NCI-H1092 treated with DMSO at 0.1 percent for 48 hours (cell line): ENCODE measurements at places on chromosomes 5 and 9.

GRCh38 chr9:16032799-16033198 is 480.0 kb downstream of the CCDC171 start:
- no peak for DNase-seq

DNA sequence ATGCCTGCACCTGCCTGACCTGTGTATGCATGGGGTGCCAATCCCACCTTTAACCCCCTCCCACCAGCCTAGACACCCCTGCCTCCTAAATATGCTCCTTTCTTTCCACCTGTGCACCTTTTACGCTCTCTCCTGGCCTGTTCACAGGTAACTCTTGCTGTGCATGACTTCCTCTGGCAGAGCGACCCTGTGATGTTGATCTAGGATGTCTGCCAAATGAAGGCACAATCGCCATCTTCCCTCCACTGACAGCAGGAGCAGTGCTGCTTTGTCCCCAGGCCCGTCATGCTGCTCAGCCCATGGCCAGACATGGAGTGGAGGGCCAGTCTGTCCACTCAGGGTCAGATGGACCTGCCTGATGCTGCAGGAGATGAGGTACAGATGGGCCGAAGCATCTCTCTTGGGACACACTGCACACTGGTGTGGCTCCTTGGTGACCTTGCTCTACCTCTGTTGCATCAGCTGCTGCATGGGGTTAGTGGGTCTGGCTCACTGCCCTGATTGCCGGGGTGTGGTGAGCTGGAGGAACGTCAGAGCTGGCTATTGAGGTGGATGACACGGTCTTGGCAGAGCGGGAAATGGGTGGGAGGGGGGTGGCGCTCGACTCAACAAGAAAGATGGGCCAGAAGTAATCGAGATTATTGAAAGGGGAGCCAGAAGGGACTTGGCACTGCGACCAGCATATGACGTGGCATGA is 101.7 kb upstream of the PITX1 start:
- peak; percentile 74 for DNase-seq

- DNase-seq = no peak
These were observed 19.4 kb downstream of the GARNL3 start for GRCh38 chr9:127283917-127284497.

DNA sequence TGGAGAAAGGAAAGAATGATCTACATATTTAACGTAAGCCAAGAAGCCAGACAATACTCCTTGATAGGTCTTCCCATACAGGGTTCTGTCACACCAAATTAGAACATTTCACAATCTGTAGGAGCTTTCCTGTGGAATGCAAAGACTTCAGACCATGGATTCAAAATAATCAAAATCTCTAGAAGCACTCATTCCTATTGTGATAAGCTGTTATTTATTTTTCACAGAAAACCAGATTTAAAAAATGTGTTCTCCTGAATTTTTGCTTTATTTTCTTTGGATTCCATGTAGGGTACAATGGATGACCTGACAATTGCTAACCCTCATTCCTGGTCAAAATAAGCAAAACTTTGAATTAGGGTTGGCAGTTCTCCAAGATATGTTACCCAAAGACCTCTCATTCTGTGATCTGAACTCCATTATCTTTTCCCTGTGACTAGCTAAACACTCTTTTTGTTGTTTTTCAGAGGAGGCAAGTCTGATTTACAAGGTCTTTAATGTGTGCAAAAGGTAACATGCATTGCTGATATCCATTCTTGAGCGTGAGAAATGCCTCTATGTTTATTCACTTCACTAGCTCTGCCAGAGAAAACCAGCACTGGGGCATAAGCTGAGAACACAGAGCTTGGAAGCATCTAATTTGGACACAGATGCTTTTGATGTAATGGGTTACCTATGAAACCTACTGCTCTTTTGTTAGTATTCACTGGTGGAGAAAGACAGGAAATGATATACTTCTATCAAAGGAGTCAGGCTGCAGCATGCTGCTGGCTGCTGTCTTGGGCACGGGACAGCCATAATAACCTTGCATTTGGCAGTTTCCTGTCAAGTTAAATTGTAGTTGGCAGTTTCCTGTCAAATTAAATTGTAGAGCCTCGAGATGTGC is 31.4 kb downstream of the ACTBL2 start:
- no peak for DNase-seq

DNA sequence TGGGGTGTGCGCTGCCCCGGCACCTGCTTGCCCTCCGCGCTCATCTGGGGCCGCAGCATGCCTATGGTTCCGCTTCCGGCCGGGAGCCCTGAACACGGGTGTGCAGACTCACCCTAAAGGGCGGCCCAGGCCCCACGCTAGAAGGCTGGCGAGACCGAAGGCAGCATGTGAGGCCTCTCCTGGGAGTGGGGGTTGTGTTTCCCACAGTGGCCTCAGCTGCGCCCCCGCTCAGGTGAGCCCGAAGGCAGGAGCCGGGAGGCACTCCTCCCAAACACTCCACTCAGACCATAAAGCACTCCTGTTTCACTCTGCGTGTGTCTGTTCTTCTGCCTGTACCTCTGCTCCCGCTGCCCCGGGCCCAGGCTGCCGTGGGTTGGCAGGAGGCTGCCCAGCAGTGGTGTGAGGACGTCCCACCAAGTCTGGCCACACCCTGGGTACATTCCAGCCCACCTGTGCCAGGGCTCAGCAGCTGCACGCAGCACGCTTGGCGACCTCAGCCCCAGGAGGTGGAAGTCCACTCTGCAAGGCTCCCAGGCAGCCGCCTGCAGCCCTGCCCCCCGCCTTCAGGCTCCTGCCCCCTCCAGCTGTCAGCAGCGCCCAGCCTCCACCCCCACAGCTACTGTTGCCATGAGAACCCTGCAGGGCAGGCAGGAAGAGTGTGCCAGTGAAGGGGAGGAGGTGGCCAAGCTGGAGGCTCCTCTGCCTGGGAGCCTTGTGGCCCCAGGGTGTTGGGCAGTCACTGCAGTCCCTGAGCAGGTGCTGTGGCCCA is 1.2 kb upstream of the AJM1 start:
- DNase-seq = peak; percentile 82

DNA sequence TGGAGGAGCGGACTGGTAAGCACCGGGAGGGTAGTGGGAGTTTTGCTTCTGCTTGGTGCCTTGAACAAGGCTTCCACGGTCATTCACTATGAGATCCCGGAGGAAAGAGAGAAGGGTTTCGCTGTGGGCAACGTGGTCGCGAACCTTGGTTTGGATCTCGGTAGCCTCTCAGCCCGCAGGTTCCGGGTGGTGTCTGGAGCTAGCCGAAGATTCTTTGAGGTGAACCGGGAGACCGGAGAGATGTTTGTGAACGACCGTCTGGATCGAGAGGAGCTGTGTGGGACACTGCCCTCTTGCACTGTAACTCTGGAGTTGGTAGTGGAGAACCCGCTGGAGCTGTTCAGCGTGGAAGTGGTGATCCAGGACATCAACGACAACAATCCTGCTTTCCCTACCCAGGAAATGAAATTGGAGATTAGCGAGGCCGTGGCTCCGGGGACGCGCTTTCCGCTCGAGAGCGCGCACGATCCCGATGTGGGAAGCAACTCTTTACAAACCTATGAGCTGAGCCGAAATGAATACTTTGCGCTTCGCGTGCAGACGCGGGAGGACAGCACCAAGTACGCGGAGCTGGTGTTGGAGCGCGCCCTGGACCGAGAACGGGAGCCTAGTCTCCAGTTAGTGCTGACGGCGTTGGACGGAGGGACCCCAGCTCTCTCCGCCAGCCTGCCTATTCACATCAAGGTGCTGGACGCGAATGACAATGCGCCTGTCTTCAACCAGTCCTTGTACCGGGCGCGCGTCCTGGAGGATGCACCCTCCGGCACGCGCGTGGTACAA is 556 bp downstream of the PCDHGC3 start:
- DNase-seq = no peak

DNA sequence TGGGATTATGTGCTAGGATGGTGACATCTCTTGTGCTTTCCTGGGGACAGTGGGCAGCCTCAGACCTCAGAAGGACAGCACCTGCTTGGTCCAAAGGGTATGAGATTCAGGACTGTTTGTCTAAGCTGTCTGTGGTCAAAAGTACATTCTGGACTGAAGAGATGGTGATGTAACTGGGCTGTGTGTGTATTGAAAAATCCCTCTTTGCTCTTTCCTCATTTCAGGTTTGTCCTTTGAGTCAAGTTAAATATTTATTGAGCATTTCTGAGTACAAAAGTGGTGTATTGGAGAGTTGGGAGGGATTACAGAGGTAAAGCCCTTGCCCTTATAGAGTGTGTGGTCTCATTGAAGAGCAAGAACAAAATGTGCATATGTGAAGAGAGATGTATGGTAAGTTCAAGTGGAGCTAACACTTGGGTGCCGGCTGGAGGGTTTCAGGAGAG is 46.7 kb downstream of the RCL1 start:
- no peak for DNase-seq

- no peak for DNase-seq
These were observed 16.5 kb downstream of the MRPL36 start for GRCh38 chr5:1783216-1783554.

DNA sequence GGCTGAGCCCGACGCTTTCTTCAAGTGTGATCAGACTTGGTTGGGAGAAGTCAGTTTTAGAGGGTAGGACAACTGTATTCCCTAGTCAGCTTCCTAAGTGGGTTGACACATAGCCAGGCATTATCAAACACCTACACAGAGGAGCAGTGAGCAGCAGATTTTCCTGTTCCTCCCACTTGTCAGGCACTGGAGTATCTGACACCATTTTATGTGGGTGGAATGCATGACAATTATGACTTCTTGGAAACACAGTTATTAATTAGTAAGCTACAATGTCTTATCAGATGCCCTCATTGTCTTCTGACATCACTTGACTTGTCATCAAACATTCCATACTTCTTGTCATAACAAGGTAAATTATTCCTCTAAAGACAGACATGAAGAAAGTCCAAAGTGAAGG is 124.9 kb downstream of the IRX2 start:
- DNase-seq = no peak

GRCh38 chr9:110370315-110370714 is 32.7 kb upstream of the TXNDC8 start:
- DNase-seq = no peak

- no peak for DNase-seq
These were observed 29.0 kb upstream of the GOLM1 start for GRCh38 chr9:86128235-86128822.

- DNase-seq = no peak
These were observed 35.6 kb upstream of the ANKRD33B start for GRCh38 chr5:10528056-10528816.

DNA sequence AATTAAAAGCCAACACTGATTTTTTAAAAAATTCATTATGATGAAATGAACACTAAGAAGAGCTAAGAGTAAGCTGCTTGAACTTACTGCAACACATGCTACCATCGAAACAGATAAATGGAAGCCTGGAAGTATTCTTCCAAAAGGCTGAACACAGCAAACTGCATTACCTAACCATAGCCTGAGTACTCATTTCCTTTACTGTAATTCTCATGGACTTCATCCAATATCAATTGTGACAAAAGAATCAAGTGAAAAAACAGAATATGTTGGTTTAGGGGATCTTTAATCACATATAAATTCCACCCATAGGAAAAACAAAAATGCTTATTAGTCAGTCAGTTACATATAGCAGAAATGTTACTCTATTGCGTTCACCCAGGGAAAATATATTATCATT is 68.5 kb downstream of the DROSHA start:
- no peak for DNase-seq

- no peak for DNase-seq
These were observed 39.4 kb upstream of the ERCC6L2 start for GRCh38 chr9:95836072-95836471.

DNA sequence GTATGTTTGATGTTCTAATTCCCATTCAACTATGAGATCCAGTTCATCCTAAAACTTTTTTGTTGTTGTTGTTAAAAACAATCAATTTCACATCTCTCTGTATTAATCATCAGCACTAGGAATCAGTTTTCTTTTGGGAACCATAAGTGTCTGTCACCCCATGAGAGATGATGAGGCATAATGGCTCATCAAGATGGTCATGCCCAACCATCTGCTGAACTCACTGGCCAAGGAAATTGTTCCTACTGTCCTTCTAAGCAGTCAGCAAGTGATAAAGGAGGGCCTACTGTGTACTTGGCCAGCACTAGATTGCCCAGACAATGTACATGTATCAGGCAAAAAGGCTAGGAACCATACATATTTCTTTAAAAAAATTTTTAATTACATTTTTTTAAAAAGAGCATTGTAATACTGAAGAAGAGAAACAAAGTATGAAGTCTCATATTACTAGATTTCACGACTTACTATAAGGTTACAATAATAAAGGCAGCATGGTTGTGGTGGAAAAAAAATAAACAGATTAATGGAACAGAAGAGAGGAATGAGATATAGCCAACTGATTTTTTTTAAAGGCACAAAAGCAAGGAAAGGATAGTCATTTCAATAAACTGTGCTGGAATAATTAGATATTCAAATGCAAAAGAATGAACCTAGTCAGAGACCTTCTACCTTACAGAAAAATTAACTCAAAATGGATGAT is 458.3 kb downstream of the SPOCK1 start:
- DNase-seq = no peak

- DNase-seq = no peak
These were observed 35.0 kb upstream of the UNC5A start for GRCh38 chr5:176775409-176775808.

DNA sequence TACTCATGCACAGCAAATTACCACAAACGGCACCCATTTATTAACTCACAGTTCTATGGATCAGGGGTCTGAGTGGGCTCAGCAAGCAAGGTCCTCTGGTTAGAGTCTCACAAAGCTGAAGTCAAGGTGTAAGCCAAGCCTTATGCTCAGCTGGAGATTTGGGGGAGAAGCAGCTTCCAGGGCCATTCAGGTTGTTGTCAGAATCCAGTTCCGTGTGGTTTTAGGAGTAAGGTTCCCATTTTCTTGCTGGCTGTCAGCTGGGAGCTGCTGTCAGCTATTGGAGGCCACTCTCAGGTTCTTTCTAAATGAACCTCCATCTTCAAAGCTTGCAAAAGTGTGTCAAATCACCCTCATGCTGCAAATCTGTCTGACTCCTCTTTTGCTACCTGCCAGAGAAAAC is 17.7 kb downstream of the FCN2 start:
- no peak for DNase-seq

DNA sequence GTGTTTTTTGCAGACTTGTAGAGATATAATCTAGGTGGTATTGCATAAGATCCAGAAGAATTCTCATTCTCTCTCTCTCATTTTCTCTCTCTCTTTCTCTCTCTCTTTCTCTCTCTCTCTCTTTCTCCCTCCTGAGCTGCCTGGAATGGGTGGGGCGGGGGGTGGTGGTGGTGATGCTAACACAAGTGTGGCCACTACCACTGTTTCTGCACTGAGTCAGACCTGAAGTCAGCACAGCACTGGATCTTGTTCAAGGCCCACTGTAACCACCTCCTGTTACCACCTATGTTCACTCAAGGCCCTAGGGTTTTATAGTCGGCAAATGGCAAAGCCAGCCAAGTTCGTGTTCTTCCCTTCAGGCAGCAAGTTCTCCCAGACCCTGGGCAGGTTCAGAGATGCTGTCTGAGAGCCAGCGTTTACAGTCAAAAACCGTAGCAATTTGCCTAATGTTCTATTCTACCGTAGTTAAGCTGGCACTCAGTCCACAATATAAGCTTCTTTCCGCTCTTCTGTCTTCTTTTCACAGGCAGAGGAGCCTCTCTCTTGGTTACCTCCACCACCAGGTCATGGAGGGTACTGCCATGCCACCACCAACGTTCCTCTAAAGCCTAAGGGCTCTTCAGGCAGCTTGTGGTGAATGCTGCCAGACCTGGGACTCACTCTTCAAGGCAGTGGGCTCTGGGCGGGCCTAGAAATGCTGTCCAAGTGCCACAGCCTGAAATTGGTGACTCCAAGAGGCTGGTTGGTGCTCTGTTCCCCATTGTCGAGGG is 235.7 kb upstream of the PRR16 start:
- no peak for DNase-seq
